ENCODE measurements at places on chromosomes 3 and 15.
A peak's percentile ranks its signal among the peaks of the same experiment; 100 is the strongest.

GRCh38 chr3:171615686-171616085 is 155.5 kb upstream of the TNIK start:
- no peak for DNase-seq

DNA sequence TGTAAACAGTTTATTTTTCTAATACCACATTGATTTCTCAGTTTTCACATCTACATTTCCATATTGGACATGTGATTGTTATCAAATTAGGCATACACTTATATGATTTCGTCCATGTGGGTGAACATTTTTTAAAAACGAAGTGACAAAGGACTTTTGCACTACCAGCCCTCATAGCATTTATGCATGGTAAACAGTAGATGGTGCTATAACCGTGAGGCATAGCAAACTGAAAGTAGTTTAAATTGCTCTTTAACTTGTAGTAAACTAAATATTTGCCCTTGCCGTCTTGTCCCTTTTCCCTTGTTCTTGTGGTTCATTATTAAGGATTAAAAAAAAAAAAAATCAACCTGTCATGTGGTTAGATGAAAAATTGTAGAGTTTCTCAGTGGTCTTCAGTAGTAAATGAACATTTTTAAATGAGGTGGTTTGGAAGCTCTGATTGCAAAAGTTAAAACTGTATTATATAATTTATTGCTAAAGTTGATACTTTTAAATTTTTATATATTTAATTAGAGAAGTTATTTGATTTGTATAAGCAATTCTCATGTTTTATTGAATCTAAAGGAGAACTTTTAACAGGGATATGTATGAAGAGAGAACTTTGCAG is 24.0 kb downstream of the STX19 start:
- DNase-seq = no peak

DNA sequence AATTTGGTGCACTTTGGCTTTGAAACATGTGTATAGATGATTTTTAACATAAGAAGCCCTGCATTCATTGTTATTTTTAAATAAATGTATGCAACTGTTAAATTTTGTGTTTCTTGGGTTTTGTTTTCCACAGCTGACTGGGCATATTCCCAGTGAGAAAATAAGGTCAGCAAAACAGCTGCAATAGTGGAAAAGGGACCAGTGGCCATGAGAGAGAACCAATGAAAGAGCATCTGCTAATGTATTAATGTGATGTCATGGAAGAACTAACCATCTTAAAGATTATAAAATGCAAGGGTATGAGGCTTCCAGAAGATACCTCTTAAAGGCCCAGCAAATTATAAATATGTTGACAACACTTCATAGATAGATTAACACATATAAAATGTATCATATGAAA is 31.0 kb upstream of the KBTBD12 start:
- no peak for DNase-seq

GRCh38 chr3:136898954-136899353 is 36.9 kb downstream of the NCK1 start:
- no peak for DNase-seq

DNA sequence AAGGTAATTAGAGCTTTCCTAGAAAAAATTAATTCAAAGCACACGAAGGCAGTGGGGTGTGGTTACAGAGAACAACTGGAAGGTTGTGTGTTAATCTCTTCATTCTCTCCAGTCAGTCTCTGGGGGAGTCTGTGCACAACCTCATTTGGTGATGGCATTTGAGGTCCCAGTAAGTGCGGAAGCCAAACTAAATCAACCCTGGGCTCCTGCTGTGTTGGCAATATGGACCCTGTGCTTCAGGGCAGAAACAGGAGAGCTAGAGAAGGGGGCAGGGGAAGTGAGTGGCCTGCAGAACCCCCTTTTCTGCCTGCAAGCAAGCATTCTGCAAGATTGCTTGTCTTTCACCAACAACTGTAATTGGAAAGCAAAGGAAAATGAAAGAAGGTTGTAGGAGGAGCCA is 195.9 kb upstream of the ST8SIA2 start:
- DNase-seq = no peak

DNA sequence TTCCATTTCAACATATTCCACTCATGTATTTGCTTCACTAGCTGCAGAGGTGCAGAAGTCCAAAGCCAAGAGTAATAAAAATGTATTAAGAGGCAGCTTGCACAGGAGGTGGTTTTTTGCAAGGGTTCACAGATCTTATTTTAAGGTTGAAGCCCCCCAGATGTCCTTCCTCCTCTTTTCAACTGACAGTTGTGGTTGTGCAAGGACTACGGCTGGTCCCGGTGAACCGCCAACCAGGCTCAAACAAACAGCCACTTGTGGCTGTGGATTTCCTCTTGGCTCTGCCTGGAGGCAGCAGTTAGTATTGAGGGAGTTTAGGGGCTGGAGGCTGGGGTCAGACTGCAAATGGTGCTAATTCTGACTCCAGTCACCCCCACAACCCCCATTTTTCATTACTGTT is 240.7 kb upstream of the TBC1D5 start:
- DNase-seq = no peak

DNA sequence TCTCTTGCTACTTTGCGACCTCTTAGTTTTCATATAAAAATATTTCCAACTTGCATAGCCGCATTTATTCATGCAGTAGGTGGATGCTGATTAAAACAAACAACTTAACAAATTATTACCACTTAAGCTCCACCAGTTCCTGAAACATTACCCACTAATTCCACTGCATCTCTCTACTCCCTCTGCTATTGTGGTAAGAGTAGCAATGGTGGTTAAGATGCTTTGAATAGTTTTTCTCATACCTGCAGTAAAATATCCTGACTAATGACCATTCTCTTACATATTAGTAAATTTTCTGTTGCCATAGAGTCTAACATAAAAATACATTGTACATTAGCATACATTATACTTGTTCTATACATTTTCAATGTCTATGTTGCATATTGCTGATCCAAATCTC is 397.6 kb upstream of the PLSCR5 start:
- DNase-seq = no peak

- DNase-seq = no peak
Measured at GRCh38 chr3:29226706-29227105, 54.2 kb upstream of the RBMS3 start.

DNA sequence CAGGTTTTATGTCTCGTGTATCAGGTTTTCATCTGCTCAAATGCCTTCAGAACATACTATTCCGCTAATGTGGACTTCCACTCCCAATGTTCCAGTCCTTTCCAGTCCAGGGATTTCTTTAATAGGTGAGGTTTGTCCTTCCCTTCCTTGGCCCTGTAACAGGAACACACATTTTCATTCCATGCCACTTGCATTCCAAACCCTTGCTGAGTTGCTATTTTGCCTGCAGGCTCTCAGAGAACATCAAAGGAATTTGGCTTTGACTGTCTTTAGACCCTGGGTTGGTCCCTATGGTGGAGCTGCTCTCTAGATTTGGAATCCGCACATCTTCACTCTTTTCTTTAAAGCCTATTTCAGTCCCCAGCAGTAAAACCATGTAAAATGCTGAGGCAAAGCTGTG is 12.3 kb upstream of the ALCAM start:
- no peak for DNase-seq

- DNase-seq = no peak
Measured at GRCh38 chr15:77387365-77388105, 32.4 kb downstream of the PEAK1 start.

DNA sequence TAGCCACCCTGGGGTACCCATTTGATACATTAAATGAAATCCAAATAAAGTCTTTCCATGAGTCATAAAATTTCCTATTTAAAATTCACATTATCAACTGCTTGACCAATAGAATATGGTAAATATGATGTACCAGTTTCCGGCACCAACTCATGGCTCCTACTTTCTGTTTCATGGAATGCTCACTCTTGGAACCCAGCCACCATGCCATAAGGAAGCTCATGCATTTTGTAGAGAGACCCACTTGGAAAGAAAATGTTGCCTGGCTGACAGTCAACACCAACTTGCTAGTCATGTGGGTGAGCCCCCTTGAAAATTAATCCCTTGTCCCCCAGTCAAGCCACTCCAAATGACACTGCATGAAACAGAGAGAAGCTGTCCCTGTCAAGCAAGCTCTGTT is 57.2 kb downstream of the WWTR1 start:
- no peak for DNase-seq

DNA sequence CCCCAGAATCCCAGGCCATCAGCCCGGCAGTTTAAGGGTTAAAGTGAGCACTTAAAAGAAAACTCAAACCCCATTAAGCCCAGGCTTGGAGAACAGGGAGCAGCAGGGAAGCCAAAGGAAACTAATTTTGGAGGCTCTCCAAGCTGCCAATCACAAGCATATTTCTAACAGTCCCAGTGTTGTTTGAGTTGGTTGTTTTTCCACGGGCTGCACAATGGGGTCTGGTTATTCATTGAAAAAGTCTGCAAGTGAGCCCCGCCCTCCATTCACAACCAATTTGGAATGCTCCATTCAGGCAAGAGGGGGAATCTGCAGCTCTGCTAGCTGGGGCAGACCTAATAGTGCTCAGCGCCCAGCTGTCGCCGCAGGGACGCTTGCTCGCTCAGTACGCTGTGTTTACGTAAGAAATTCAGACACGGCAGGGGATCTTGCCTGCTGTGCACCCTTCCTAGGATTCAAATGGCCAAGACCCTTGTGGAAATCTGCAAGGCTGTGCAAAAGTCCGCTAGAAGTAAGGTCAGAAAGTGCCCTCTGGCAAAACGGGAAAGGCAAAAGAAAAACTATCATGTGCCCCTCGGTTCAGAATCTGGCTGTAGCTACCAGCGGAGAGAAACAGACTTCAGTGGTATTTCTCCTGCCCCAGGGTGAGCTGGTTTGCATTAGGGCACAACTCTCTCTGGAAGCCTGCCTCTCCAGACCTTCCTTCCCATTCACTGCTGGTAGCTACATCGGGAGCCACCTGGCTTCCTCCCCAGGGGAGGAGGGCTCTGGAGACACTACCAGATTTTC is 11.0 kb downstream of the ETV5 start:
- no peak for DNase-seq

- DNase-seq = no peak
Measured at GRCh38 chr3:143103652-143104051, 15.9 kb upstream of the CHST2 start.

DNA sequence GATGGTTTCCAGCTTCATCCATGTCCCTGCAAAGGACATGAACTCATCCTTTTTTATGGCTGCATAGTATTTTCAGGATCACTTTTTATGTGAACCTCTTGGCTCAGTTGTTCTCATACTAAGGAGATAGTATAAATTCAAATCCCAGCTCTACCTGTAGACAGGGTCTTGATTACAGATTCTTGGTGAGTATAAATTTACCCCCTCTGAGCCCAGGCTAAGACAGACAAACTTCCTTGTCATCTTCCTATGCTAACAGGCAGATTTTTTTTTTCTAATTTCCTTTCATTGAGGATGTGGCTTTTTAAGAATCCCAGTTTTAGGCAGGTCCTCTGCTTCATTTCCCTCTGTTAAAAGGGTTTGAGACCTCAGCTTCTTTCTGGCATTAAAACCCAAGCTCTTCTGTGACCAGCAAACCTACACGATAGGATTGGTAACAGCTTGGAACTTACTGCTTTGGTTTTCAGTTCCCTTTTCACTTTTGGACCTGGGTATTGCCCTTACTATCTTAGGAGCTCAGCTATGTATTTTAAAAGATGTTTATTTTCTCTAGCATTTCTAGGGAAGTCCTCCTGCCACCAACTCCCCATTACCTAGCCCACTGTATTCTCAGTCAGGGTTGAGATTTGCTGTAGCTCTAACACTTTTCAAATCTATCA is 72.5 kb downstream of the VPS8 start:
- DNase-seq = no peak

GRCh38 chr3:152334761-152335160 is 66.0 kb downstream of the MBNL1 start:
- DNase-seq = no peak

DNA sequence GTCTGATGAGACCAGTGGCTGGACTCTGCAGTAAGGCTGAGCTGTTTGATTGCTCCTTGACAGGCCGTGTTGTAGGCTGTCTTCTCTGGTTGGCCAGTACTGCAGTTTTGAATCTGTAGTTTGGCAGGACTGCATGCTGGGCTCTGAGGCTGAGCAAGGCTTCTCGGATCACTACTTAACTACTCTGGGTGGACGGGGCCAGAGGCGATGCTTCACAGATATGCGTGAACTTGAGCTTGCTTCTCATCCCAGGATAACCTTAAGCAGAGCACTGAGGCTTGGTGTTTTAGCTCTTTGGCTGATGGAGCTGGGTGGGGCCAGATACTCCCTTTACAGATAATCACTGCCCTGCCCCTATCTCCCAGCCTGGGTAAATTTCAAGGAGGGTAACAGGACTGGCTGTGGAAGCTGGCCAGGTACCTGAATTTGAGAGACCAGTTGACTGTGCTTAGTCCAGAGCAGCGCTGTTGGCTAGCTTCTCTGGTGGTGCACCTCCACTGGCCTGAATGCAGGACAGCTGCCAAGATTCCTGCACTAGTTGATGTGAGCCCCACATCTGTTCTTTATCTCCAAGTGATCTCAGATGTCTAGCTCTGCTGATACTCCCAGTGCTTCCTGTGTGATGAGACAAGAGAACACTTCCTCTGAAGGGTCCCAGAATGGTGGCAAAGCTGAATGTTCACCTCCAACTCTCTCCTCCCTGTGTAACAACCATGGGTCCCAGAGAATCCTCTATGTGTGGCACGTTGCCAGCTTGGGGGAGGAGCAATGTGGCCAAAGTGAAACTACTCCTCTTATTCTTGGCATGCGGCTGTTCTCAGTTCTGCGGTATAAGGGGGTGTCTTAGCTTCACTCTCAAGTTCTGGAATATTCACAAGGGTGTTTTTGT is 37.9 kb downstream of the RPL39L start:
- peak; percentile 62 for DNase-seq

DNA sequence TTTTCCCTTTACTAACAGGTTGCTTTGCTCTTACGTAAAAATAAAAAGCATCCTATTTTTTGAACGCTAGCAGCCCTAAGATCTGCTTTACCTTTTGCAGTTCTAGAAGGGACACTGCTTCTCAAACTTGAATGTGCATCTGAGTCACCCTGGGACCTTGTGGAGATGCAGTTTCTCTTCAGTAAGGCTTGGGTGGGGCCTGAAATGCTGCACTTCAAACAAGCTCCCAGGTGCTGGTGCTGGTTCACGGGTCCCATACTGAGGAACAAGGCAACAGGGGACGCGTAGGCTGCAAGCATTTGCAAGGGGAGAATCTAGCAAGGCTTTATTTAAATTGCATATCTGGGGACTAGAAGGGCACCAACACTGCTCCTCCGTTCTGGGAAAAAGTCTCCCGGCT is 30.0 kb downstream of the MB21D2 start:
- no peak for DNase-seq
